Lower lobe of right lung (tissue), 2 donors: ENCODE measurements at places on chromosomes 13 and 19. TPM values are rescaled to one million over a fixed set of nuclear protein-coding genes. Genes with fewer than 3 reads are reported as not detected.

Gene ZNF763
- 5.2 TPM for total RNA-seq

Gene MEIS3
- total RNA-seq = 5.3 TPM

Gene EXOC3L2
- total RNA-seq = 3.6 TPM

DNA sequence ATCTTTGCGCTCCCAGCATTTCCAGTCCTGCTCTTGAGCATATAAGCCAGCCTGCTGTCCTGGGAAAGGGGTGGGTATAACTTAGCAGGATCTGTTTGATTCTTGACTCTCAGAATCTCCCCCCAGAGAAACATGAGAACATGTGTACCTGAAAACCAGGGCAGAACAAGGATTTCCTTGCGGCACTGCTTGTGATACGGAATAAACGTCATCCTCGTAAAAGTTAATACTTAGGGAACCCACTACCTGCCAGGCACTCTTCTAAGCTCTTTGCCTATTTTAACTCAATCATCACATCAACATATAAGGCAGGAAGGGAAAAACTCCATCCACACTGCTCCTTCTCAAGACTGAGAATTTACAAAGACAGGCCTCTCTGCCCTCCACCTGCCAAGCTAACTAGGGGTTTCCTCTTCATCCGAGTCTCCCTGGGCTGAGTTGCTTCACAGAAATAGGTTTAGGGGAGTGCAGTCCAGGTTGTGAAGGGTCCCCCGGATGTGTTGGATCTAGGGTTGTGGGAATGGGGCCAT lies 1.1 kb downstream of the ZNF653 start:
- DNase-seq = no peak

DNA sequence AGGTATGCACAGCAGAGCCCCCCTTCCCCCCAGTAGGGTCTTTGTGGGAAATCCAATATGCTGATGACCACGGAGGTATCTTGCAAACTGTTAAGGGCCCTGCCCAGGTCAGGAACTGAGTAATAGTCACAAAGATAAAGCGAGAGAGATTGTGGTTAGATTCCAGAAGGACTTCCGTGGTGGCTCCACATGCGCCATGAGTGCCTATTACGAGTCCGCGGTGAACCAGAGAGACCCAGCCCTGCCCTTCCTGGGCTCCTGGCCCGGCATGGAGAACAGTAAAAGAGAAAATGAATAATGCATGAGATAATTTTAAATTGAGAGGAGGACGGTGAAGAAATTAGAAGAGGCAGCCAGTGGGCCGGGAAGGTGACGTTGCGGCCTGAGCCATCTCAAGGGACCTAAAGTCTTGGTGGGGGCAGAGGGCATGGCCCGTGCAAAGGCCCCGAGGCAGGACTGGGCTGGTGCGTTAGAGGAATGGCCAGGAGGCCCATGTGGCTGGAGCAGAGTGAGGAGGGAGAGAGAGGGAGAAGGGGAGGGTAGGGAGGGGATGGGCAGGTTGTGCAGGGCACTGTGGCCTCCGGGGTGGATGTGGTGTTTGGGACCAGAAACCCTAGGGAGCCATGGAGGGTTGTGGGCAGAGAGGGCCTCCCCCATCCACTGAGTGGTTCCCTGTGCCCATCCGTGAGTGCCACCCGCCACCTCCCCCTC lies 46.6 kb upstream of the NFIC start:
- no peak for DNase-seq

GRCh38 chr19:49061445-49061844 lies 3.2 kb downstream of the NTF4 start:
- DNase-seq = no peak

DNA sequence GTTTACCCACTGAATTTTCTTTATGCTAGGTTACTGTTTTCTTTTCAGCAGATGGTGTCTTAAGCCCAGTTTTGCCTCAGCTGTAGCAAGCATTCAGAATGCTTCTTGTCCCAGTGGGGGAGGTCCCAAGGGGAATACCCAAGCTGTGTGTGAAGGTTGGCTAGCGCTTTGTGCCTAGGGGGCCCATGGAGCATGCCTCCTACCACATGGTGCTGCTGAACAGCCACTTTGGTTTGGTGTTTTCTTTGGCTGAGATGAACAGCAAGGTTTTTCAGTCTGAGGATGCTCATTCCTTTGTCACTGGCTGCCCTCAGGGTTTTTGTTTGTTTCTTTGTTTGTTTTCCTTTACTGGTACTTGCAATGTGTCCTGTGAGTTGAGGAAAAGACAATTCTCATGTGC lies 99.0 kb downstream of the PCDH20 start:
- DNase-seq = no peak
